Stimulated activated CD4-positive, alpha-beta T cell treated with anti-CD3 and anti-CD28 coated beads, Interleukin-12 subunit alpha, Interleukin-12 subunit beta, amount 100 ng/mL, for 24 hours (primary cell): ENCODE measurements at places on chromosomes 7 and 10.

GRCh38 chr7:21260939-21261338 lies 166.9 kb upstream of the SP4 start:
- no peak for DNase-seq

- no peak for DNase-seq
These were observed 44.5 kb upstream of the PIK3CG start for GRCh38 chr7:106820321-106821217.

GRCh38 chr10:92014620-92015019 lies 91.0 kb downstream of the BTAF1 start:
- DNase-seq = no peak

DNA sequence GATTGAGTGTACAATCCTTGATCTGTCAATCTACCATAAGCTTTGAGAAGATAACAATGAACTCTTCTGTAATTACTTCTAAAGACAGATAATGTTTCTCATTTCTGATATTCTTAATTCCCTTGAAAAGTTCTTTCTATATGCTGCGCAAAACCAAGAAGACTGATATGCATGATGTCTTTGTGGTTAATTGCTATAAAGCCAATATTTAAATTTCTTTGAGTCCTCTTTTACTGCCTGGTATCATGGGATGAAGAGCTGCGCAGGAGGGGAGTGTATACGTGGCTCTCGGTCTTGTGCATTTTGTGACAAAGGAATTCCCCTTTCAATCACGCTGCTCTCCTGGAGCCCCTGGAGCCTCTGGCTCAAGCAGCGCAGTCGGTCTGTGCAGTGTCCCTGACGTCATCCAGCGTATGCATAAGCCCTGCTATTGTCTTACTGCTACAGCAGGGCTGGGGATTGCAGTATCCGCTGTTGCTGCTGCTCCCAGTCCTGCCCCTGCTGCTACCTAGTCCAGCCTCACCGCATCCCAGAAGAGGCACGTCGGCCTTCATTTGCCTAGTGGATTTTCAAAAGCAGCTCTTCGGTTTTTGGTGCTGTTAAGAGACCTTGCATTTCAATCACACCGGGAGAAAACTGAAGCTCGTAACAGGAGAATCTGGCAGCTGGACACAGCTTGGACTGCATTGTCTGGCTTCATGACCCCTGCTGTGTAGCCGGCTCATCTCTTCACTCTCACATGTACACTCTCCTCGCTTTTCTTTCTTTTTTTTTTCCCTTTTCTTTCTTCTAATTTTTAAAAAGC lies 66.7 kb downstream of the ST7 start:
- DNase-seq = no peak

GRCh38 chr7:119708891-119709290 lies 564.1 kb upstream of the KCND2 start:
- no peak for DNase-seq

DNA sequence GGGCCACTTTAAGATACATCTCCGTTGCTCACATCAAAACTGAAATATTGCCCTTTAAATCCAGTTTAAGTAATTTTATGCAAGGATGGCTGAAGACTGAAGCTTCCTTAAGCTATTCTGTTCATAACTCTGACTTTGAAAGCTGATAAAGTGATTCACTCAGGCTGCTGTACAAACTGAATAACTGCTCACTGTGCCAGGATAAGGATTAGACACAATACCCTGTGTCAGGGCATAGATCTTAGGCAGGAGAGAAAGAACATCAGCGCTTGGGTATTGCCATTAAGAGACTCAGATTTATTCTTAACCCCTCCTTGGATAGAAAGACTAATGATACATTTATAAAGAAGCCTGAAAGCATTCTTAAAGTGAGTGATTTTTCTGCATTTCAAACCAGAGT lies 614.5 kb upstream of the ZWINT start:
- no peak for DNase-seq

DNA sequence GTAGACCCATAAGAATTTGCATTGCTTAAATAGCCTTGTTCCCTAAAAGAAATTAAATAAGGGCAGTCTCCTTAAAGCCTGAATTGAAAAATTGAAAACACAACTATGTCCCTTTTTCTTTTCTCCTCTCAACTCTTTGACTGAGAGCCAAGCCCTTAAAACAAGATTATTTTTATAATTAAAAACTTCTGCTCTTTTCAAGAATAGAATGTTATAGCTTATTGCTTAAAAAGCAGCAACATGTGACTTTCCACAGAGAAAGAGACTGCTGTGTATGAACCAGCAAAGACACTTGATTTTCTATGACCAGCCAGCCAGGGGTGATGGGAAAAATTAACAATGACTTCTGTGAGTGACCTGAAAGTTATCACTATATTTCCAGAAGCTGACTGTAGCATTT lies 295.2 kb upstream of the CELF2 start:
- no peak for DNase-seq

DNA sequence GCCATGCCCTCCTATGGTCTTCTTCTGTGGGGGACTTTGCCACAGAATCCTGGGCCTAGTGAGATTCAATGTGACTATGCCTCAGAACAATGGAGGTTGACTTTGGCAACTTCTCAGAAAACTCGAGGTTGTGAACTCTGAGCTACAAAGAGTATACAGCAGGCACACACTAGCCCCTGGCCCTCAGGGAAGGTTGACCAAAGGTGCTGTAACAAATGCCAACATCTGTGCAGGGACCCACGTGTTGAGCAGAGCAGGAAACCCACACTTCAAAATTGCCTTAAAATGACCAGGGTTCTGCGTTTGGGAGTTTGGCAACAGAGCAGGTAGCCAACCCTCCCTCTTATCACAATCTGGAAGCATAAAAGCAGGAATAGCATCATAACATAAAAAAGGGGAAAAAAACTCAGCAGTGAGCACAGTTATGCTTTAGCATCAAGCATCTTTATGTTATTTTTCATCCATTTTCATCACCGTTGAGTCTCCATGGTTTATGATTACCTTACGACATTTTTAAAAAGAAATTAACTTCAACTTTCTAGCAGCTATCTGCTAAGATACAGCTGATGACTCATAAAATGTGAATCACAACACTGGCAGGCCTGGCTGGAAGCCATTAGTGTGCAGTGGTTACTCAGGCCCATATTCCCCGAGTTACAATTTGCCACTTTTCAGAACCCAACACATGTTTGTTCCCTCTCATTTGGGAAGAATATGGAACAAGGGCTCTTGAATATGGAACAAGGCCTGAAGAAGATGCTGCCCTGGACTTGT lies 11.1 kb downstream of the PRLHR start:
- no peak for DNase-seq

DNA sequence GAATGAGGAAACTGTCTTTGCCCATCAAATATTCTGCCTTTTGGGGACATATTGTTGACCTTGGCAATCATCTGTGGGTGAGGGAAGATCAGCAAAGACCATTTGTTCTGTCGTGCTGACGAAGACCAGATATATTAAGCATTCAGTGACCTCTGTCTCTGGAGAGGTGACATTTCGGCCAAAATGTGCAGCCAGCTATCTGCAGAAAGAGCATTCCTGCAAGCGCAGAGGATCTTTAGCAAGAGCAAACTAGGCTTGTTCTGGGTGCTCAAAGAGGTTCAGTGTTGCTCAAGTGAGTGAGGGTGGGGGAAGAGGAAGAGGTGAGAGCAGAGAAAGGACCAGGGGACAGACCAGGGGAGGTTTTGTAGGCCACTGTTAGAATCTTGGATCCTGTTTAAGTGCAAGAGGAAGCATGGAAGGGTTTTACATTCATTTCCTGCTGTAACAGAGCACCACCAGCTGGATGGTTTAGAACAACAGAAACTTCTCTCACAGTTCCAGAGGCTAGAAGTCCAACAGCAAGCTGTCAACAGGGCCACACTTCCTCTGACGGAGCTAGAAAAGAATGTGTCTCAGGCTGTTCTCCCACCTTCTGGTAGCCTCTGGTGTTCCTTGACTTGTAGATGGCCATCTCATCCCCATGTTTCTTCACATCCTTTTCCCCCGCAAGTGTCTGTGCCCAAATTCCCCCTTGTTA lies 11.2 kb downstream of the C10orf120 start:
- no peak for DNase-seq

DNA sequence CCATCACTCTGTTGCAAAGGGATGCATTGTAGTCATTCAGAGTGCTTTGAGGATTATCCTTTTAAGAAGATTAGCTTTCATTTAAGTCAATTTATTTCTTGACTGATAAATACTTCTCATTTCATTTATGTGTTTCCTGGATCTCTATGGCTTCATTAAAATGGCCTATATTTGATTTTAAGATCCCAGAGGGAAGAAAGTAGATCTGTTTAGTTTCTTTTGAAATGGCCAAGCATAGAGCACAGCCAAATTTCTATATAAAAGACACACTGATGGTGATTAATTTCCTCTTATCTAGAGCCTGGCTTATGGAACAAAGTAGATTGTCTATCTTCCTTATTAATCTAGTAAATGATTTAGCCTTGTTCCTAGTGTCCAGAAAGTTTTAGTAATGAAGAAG lies 129.7 kb upstream of the CALCR start:
- DNase-seq = no peak

- DNase-seq = no peak
These were observed 77.7 kb downstream of the OTUD1 start for GRCh38 chr10:23516530-23516929.

DNA sequence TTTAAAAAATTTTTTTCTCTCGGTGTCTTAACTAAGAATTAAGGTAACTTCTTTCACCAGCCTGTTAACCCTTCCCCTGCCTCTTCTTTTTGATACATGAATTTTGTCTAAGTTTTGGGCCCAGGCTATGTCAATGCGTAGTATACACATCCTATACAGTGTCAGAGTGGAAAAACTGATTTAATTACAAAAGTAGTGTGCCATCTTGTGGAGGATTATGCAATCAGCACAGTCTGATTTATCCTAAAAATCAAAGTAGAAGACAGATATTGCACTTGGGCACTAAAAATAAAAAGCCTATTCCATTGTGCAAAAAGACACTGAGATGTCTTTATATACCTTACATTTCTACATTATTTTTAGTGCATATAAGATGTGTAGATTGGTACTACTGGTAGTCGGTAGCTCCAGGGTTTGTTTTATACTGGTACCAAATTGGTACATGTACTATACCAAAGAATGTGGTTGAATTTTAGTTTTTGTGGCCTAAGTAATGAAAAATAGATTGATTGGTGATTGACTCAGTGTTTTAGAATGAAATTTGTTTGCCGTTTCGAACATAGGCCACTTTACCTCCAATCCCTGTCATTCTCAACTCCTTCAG lies 96.6 kb downstream of the MKLN1 start:
- DNase-seq = no peak

DNA sequence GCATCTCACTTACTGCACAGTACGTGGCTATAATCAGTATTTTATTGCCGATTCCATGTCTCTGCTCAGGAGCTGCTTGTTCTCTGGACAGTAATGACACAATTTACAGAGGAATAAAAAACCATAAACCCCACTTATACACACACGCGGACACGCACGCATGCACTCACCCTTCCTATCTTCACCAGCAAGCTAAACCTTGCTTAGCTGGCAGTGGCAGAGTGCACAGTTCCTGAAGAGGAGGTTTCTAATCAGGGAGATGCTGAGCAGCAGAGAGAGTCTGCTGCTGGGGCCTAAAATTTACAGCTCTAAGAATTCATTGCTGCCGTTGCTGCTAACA lies 66.3 kb downstream of the SND1 start:
- DNase-seq = no peak

DNA sequence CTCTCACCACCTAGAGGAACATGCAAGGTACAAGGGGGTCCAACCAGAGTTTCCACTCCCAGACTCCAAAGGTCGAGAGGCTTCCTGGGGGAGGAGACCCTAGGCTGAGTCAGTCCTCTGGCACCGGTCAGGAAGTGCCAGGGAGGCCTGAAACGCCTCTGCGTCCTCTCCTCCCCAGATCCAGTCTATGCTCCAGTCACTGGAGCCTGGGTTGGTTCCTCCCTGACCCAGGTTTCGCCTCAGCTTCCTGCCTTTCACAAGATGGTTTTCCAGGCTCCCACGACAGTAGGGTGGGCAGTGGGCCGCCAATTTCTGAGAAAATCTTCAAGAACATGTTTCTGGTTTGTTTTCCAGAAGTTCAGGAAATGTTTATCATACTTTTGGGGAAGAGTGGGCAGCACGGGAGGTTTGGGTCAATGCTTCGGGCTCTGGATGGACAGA lies 30.0 kb downstream of the DUSP5 start:
- DNase-seq = no peak

DNA sequence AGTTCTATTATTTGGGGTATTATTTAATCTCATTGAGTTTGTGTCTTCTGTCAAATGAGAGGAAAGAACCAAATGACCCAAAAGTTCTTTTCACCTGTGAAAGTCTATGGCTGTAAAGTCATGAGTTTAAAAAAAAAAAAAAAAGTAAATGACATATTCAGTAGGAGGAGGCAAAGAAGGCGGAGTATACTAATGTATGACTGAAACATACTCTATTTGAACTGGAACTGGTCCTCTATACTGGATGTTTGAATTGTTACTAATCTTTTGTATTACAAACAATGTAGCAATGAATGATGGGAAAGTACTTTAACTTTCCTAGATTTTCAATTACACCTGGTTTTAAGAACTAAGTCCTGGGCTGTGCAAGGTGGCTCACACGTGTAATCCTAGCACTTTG lies 24.9 kb upstream of the GSAP start:
- no peak for DNase-seq
